Activated CD4-positive, CD25-positive, alpha-beta regulatory T cell treated with anti-CD3 and anti-CD28 coated beads, Interleukin-2, amount 50 U/mL, for 24 hours (primary cell): ENCODE measurements at places on chromosomes 13 and 19.

- no peak for ATAC-seq
Observed at GRCh38 chr19:1699998-1700732, 47.8 kb upstream of the TCF3 start.

- ATAC-seq: peak; percentile 1
Observed at GRCh38 chr13:44575741-44576350, at the start of gene TSC22D1. TSC22D1 (minus strand) TSS chr13:44576330; CDS start chr13:44576074, 256 bp downstream.

- no peak for ATAC-seq
Observed at GRCh38 chr19:11577451-11578257, at the start of gene ACP5. ACP5 (minus strand) TSS chr19:11577645; CDS start chr19:11577317, 328 bp downstream.

- peak; percentile 59 for ATAC-seq
Observed at GRCh38 chr19:13116282-13117175, at the start of gene TRMT1. TRMT1 (minus strand) TSS chr19:13116740; CDS start chr19:13116399, 341 bp downstream.

DNA sequence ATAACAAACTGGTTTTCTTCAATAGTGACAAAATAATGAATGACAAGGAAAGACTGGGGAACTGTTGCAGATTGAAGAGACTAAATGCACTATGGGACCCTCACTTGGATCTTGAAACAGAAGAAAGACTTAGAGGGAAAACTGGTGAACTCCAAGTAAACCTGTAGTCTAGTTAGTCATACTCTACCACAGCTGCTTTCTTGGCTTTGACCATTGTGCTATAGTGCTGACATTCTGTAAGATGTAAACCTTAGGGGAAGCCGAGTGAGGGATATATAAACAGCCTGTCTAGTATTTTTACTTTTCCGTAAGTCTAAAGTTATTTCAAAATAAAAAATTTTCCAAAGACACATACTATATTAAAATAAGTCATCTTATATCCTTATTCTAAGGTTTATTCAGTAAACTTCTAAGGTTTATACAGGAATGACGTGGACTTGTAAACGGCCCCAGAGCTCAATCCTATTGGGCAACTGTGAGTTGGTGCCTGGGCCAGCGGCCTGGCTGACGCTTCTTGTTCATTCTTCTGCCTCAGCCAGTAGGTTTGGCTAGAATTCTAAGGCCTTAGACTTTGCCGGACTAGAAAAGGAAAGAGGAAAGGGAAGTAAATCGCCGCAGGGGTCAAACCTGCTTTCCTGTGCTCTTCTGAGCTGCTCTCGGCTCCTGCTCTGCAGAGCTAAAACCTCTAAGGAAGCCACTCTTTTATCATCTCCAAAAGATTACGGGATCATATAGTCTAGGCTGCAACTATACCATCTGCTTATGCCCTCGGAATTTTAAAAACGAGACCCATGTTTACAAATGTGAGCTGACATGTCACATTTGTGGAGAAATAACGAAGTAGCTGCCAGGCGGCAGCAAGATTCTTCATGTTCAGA is 33.6 kb upstream of the UBE2L5 start:
- ATAC-seq: no peak
